Activated CD4-positive, alpha-beta T cell treated with anti-CD3 and anti-CD28 coated beads for 24 hours (primary cell): ENCODE measurements at places on chromosomes 7 and 10.

GRCh38 chr7:44223362-44224079 is 22.7 kb downstream of the YKT6 start:
- no peak for DNase-seq

DNA sequence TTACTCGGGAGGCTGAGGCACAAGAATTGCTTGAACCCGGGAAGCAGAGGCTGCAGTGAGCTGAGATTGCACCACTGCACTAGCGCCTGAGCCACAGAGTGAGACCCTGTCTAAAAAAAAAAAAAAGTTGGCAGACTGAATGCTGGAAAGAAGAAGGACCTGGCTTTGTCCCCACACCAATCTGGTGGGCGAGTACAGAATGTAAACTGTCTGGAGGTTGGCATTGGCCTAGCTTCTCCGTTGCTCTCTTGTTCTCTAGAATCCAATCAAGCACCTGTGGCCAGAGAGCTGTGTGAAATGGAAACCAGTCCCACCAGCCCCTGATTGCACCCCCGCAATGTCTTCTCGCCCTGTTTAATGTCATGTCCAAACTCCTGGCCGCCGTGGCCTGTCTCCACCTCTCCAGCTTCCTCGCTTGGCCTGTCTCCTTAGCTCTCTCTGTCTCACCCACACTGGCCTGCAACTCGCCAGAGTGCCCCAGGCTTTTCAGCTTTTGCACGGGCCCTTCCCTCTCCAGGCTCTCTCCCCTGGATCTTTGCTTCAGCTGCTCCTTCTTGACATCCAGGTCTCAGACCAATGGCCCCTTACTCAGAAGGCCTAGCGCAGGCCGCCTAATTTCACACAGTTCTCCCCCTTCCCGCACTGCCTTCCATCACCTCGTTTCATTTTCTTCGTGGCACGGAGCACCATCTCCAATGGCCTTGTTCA is 670 bp upstream of the AGK start:
- no peak for DNase-seq

DNA sequence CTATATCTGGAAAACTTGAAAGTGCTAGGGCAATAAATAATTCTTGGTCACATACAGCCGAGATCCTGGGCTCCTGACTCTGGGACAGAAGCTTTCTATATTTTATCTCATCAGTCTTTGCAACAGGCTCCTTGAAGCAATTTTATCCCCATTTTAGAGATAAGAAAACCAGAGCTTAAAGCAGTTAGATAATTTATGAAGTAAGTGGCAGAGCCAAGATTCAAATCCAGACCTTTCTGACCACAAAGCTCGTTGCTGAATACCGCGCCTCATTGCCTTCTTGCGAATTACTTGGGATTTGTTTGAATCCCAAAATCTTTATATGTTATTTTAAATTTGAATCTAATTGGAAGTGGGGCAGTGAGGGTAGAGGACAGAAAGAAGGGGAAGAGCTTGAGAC is 106.0 kb downstream of the TCF7L2 start:
- DNase-seq: no peak

GRCh38 chr7:132392713-132393112 is 183.6 kb downstream of the PLXNA4 start:
- no peak for DNase-seq

- no peak for DNase-seq
Observed at GRCh38 chr10:24556126-24556749, 167.4 kb downstream of the ARHGAP21 start.

DNA sequence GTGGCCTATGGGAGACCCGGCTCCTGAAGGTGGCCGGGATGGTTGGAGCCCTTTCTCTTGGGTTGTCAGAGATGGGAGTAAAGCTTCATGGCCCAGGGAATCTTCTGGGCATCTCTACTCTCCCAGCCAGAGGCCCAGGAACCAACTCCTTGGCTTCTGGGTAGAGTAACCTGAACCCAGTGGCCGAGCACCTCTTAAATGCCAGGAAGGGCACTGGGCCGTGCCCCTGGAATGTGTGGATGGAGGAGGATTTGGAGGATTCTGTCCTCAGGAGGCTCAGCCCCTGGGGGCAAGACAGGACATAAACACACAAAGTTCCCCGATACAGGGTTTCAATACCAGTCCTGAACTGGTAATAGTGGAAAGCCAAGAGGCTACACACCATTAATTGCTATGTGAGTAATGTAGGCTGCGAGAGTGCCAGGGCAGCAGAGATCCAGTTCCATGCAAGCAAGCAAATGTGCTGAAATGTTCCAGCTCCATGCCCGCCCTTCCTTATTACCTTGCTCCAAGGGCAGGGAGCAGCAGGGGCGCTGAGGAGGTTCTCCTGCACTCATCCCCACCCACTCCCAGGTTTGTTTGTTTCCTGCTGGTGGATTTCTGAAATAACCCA is 1.2 kb downstream of the PALD1 start:
- no peak for DNase-seq

DNA sequence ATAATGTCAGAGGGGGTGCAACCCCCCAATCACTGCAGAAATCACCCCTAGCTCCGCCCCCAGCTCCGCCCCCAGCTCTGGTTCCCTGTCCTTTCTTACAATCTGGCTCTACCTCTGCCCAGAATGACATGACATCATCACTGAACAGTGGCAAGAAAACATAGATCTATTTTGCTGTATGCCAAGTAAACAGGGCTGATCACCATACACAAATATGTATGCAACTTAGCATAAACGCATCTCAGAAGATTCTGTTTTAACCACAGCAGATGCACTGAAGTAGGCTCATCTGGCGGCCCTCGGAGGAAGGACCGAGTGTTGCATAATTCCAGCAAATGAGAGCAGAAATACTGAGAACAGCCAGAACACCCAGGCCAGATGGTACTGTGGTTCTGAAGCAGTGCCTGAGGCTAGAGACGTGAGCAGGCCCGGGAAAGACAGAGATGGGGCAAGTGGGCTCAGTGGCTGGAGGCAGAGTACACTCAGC is 293.3 kb upstream of the KLF14 start:
- no peak for DNase-seq

- no peak for DNase-seq
Observed at GRCh38 chr10:25261110-25261509, 86.3 kb downstream of the GPR158 start.

GRCh38 chr7:129427526-129428045 is 6.6 kb upstream of the STRIP2 start:
- DNase-seq: no peak

GRCh38 chr10:131000743-131001142 is 310.8 kb downstream of the TCERG1L start:
- DNase-seq: no peak

DNA sequence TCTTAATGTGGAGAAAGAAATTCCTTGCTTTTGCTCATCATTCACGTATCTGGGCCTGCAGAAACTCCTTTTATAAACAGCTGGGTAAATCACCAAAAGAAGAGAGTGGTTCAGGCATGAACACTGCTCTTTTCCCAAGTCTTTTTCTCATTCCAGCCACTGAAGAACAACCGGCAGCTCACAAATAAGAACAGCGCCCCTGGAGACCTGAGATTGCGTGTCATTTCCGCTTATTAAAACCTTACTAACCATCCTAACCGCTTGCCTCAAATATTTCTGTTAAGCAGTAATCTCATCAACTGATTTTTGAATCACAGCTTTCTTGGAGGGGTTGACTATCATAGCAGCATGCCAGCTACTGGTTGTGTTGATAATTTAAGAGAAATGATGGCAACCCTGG is 213.0 kb upstream of the PLXNA4 start:
- no peak for DNase-seq

GRCh38 chr7:151309311-151309710 is 32.3 kb upstream of the NUB1 start:
- DNase-seq: no peak

DNA sequence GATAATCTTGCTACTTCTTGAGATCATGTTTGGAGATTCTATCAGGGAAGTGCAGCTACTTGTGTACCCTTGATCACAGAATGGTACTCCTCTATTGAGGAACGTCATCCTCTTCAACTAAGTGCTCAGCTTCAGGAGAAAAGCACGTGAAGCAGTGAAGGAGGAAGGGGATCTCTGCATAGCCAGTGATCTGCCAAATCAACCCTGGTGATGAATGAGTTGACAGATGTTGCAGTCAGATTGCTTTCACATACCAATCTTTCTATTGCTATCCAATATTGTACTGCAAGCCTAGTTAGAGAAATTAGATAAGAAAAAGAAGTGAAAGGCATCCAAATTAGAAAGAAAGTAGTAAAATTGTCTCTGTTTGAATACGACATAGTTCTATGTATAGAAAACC is 309.4 kb downstream of the TWIST1 start:
- no peak for DNase-seq

GRCh38 chr10:24843256-24843655 is 109.2 kb downstream of the PRTFDC1 start:
- DNase-seq: no peak

- DNase-seq: no peak
Observed at GRCh38 chr10:110686949-110687348, 42.8 kb downstream of the RBM20 start.

GRCh38 chr10:65083222-65083621 is 1562.0 kb downstream of the REEP3 start:
- DNase-seq: no peak

DNA sequence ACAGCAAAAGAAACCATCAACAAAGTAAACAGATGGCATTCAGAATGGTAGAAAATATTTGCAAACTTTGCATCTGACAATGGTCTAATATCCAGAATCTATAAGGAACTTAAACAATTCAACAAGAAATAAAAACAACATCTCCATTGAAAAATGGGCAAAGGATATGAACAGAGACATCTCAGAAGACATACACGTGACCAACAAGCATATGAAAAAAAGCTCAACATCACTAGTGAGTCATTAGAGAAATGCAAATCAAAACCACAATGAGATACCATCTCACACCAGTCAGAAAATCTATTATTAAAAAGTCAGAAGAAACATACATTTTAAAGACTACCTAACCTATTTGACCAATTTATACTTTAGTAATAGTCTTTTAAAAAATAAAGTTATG is 571.3 kb upstream of the NRG3 start:
- DNase-seq: no peak

DNA sequence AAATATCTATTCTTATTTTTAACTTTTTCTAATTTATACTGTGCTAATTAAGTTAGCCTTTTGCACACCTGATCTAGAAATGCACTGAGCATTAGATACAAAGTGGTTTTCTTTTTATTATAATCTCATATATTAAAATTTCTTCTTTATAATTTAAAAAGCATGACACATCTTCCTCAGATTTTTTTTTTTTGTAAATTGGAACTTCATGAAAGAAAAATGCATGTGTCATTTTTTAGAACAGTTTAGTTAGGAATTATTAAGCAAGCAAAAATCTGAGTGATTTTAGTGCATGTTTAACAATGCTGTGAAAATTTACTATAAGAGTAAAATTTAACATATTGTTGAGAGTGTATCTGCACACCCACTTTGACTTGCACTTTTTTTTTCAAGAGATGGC is 367.9 kb downstream of the TFEC start:
- no peak for DNase-seq

GRCh38 chr10:125709553-125710474 is 9.7 kb upstream of the EDRF1 start:
- DNase-seq: no peak

GRCh38 chr7:132779164-132779563 is 202.9 kb upstream of the PLXNA4 start:
- no peak for DNase-seq
